ENCODE measurements at places on chromosomes 12 and 14.

GRCh38 chr12:58504143-58504938, 416.0 kb downstream of the LRIG3 start:
- no peak for DNase-seq

DNA sequence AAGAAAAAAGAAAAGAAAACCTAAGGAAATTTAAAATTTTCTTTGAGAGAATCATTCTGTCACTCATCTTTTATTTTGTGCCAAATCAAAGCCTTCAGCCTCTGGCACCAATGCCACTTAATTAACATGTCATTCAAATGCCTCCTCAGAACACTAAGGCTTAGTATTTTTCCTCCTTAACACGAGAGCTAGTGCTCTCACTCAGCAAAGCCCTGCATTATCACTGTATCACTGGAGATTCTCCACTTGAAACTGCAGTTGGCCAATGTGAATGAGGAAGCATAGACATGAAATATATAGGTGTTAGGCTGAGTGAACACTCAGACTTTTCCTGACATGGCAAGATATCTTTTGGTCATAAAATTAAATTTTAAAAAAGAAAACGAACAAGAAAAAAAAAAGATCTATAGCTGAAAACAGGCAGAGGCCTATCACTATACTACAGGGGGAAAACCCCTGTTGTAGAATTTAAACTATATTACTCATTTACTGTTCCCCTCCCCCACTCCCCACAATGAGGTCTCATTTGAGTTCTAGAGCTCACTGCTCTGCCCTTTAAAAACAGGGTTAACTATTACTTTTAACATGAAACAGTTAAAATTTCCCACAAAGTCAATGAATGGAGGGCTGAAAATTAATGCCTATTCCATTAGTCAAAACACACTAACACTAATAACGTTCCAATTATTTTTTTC, 5.1 kb downstream of the MBIP start:
- no peak for DNase-seq

GRCh38 chr12:113898466-113898865, 67.7 kb downstream of the RBM19 start:
- no peak for DNase-seq

GRCh38 chr14:97942921-97943320, 1145.7 kb downstream of the VRK1 start:
- no peak for DNase-seq

GRCh38 chr12:107631715-107632114, 53.9 kb upstream of the PWP1 start:
- DNase-seq: no peak

DNA sequence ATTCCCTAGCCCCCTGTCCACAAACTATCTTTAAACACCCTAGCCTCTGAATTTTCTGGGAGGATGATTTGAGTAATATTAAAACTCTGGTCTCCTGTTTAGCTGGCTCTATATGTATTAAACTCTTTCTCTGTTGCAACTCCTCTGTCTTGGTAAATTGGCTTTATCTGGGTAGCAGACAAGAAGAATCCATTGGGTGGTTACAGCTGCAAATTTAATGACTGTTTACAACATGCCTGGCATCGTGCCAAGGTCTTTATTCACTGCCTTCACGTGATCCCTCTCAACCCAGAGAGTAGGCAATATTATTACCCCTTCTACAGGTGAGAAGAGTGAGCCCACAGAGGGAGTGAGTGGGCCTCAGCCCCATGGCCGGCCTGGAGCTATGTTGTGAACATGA, 77.8 kb upstream of the MYL2 start:
- no peak for DNase-seq

GRCh38 chr12:109289551-109289950, 19.5 kb downstream of the FOXN4 start:
- DNase-seq: no peak

DNA sequence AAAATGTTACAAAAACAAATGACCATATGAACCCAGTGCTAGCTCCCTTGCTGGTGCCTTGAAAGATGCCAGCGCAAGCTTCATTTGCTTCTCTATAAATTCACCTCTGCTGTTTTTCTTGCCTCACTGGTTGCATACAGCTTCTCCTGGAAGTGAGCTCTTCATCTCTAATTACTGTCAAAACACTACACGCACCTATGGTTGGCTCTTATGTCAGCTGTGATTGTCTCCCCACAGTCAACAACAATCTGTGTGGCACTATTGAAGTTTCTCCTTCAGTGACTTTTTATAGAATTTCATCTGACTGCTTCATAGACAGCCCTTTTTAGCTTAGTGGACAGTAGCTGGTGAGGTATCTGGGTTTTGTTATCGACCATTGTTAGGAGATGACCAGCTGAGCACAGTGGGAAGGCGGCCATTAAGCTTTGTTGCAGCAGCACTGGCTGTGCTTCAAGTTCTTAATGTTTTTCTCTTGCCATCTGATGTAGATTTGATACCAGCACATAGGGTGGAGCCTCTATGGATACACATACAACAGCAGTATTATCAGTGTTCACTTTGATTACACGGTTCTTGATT, 131.8 kb downstream of the KITLG start:
- no peak for DNase-seq

DNA sequence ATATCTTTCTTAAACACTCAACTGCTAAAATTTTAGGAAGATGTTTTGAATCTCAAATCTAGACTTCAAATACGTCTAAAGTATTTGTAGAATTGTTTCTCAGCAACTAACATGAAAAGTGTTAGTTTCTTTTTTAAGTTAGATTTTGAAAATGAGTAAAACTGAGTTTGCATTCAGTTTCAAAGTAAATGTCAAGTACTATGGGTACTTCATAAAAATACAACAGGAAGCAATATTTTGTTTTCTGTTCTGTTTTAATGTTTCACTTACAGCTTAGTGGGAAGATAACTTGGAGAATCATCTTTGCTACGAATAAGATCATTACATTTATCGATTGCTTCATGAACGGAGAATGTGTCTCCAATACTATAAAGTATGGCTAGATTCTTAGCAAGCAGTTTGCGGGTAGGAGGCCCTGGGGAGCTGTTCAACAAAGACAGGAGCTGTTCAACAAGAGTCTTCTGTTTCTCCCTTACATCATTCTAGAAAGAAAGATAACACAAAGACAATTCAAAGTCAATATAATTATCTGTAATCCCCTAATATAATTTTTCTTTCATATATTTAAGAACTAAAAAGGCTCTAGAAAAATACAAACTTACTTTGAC, 20.2 kb downstream of the HEATR5A start:
- DNase-seq: no peak

- DNase-seq: no peak
Observed at GRCh38 chr14:90511795-90512328, 115.0 kb downstream of the CALM1 start.

DNA sequence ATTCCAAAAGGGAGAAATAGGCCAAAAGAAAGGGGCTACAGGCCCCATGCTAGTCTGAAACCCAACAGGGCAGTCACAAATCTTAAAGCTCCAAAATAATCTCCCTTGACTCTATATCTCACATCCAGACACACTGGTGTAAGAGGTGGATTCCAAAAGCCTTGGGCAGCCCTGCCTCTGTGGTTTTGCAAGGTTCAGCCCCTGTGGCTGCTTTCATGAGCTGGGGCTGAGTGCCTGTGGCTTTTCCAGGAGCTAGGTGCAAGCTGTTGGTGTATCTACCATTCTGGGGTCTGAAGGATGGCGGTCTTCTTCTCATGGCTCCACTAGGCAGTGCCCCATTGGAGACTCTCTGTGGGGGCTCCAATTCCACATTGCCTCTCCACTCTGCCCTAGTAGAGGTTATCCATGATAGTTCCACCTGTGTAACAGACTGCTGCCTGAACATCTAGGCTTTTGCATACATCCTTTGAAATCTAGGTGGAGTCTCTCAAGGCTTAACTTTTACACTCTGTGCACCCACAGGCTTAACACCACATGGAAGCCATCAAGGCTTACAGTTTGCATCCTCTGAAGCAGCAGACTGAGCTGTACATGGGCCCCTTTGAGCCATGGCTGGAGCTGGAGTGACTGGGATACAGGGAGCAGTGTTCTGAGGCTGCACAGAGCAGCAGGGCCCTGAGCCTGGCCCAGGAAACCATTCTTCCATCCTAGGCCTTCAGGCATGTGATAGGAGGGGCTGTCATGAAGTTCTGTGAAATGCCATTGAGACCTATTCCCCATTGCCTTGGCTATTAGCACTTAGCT, 66.5 kb upstream of the ABCD2 start:
- DNase-seq: no peak

GRCh38 chr14:54651649-54652048, 84.7 kb downstream of the SAMD4A start:
- no peak for DNase-seq

GRCh38 chr14:56244138-56244789, 126.1 kb downstream of the PELI2 start:
- no peak for DNase-seq

DNA sequence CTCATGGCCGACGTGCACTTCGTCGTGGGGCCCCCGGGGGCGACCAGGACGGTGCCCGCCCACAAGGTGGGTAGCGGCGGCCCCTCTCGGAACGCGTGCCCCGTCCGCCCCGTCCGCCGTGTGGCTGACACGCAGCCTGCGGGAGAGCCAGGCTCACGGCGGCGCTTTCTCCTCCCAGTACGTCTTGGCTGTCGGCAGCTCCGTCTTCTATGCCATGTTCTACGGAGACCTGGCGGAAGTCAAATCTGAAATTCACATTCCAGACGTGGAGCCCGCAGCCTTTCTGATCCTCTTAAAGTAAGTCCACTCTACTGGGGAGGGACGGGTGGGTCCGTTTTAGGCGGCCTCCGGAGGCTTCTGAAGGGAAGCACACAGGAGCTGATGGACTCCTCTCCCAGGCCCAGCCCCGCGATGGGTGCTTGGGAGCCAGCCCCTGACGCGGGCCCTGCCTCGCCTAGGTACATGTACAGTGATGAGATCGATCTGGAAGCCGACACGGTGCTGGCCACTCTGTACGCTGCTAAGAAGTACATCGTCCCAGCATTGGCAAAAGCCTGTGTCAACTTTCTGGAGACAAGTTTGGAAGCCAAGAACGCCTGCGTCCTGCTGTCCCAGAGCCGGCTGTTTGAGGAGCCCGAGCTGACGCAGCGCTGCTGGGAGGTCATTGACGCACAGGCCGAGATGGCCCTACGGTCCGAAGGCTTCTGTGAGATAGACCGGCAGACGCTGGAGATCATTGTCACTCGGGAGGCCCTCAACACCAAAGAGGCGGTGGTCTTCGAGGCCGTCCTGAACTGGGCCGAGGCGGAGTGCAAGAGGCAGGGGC, 1.1 kb downstream of the BTBD6 start:
- no peak for DNase-seq

DNA sequence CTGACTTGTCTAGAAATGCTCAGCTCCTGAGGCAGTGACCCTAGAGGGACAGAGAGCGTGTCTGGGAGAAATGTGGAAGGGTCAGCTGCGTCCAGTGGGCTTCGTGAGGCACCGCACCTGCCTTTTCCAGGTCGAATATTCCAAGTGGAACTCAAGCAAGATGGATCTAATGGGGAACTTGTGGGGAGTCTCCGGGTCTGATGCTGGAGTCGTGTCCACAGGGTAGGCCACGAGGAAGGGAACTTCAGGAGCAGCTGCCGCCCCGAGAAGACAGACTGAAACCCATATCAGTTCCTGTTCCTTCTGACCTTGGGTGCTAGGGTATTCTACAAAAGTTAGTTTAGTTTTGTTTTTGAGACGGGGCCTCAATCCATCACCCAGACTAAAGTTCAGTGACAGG, 67.5 kb downstream of the TNFAIP2 start:
- DNase-seq: no peak

DNA sequence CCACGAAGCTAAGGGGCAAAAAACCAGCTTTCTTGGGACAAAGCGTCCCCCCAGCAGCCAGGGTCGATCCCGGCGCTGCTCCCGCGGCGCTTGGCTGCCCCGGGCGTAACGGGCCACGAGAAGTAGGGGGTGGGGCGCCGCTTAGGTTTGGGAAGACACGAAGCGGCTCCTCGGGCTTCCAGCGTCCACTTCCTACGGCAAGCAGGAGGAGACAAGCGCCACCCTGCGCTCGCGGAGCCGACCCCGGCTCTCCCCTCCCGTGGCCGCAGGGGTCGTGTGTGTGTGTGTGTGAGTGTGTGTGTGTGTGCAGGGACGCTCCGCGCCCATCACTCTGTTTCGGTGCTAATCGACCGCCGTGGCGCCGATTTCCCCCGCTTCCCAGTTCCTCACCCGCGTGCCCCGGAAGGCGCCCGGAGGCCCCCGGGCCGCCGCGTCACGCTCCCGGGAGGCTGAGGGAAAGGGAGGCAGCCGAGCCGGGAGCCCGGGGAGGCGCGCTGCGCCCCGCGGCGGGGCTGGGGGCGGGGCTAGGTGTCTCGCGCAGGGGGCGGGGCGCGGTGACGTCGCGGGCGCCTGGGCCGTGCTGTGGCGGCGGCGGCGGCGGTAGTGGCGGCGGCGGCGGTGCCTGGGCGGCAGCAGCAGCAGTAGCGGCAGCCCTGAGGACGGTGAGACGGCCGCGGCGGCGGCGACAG, at the start of gene ERC1:
Gene ERC1, plus strand, starts transcription at position 563 of the 689 bp plus-strand sequence. CDS start 36,681 bp downstream, outside the sequence.
- peak; percentile 95 for DNase-seq

GRCh38 chr12:3313066-3313465, 177.9 kb upstream of the PRMT8 start:
- no peak for DNase-seq

Measured in C1 segment of cervical spinal cord (tissue), 14 donors.